Stomach (tissue), 19 donors: ENCODE measurements at places on chromosomes 1 and 21. TPM values are rescaled to one million over a fixed set of nuclear protein-coding genes. Genes with fewer than 3 reads are reported as not detected.
A peak's percentile ranks its signal among the peaks of the same experiment; 100 is the strongest.

DNA sequence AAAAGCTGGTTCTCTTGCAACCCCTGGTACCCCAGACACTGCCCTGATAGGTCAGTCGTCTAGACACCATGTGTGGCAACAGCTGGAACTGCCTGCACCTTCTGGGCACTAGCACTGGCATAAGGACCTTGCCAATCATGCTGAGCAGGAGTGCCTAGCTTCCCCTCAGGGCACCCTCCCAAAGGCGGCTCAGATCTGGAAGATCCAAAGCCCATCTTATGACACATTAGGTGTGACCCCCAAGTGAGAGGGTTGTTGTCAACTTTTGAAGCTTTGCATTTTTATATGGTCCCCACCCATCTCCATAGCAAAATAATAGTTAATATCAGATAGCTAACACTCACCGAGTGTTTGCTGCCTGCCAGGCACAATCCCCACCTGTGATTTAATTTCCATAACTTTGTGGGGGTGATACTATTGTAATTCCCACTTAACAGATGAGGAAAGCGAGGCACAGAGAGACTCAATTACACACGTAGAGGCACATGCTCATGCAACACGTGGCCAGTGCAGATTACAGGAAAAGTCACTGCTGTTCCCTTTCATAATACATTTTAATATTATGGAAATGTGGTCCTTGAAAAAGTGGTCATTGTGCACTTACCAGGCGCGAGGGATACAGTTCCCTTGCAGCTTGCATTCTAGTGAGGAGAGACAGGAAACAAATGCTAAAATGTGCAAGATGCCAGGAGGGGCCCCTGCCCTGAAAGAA, 25.8 kb downstream of the EXOC8 start:
- DNase-seq: no peak
- H3K4me1 ChIP-seq: no peaks in the 10 kb centered on the region
- no peaks in the 10 kb centered on the region for H3K36me3 ChIP-seq
- H3K27me3 ChIP-seq: no peaks in the 10 kb centered on the region
- H3K27ac ChIP-seq: no peak overlapping the region

DNA sequence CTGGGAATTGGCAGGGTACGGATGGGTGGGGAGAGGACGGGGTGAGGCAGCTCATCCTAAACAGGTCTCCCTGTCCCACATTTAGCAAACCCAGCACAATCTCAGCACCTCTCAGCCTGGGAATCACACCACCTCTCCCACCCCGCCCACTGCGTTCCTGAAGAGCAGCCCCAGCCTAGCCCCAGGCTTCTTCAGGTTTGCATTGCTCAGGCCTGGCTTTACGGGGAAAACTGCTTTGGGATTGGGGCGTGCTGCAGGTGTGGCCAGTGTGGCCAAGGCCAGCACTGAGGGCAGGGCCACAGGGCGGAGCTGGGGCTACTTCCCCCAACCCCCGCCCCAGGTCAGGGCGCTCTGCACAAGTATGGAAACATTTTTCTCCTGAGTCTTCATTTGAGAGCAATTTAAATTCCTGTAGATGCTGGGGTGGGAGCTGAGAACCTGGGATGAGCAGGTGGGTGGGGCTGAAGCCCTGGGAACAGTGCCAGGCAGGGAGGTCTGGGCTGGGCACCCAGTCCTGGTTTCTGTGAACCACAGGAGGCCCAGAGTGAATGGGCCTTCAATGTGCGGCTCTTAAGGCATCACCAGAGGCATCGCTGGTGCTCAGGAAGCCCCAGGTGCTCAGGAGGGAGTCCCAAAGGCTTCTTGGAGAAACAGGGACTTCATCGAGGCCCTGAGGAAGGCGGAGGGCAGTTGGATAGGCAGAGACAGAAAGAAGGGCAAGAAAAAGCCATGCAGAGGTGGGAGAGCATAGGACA, 24.1 kb downstream of the TNNT2 start:
- DNase-seq: no peak
- peaks cover 40% of the 10 kb centered on the region for H3K27me3 ChIP-seq
- no peak overlapping the region for H3K27ac ChIP-seq
- no peak overlapping the region for H3K4me3 ChIP-seq
- no peaks in the 10 kb centered on the region for H3K36me3 ChIP-seq
- no peaks in the 10 kb centered on the region for H3K4me1 ChIP-seq

DNA sequence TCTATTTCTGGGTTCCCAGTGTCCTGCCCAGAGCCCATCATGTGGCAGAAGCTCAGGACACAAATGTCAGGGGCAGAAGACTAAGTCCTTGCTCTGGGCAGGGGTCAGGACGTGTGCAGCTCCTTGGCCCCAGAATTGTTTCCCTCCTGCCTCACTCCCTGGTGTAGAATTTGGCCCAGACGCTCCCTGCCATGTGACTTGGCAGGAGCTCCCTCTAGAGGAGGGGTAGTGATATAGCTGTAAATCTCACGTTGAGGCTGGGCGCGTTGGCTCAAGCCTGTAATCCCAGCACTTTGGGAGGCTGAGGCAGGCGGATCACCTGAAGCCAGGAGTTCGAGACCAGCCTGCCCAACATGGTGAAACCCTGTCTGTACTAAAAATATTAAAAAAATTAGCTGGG, 91.2 kb downstream of the UBIAD1 start:
- no peaks in the 10 kb centered on the region for H3K4me1 ChIP-seq
- H3K27ac ChIP-seq: no peak overlapping the region
- no peak for DNase-seq
- no peak overlapping the region for H3K4me3 ChIP-seq

GRCh38 chr1:227849251-227849650, 33.8 kb downstream of the PRSS38 start:
- no peak overlapping the region for H3K27ac ChIP-seq
- DNase-seq: no peak
- no peaks in the 10 kb centered on the region for H3K36me3 ChIP-seq

DNA sequence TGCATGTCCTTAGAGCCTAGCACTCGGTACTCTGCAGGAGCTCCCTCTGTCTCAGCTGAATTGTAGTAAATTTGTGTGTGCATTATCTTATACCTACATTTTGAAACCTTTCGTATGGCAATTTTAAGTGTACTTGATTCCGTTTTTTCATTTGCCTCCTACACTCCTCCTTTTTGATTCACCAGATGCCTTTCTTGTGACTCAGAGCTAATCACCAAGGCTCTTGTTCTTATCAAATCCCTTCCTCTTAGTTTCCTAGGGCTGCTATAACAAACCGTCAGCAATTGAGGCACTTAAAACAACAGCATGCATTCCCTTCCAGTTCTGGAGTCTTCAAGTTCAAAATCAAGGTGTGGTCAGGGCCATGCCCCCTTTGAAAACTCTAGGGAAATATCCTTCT, 261.0 kb downstream of the ASTN1 start:
- no peak overlapping the region for H3K27ac ChIP-seq
- DNase-seq: no peak
- H3K36me3 ChIP-seq: no peaks in the 10 kb centered on the region
- H3K4me1 ChIP-seq: peaks cover 9% of the 10 kb centered on the region

DNA sequence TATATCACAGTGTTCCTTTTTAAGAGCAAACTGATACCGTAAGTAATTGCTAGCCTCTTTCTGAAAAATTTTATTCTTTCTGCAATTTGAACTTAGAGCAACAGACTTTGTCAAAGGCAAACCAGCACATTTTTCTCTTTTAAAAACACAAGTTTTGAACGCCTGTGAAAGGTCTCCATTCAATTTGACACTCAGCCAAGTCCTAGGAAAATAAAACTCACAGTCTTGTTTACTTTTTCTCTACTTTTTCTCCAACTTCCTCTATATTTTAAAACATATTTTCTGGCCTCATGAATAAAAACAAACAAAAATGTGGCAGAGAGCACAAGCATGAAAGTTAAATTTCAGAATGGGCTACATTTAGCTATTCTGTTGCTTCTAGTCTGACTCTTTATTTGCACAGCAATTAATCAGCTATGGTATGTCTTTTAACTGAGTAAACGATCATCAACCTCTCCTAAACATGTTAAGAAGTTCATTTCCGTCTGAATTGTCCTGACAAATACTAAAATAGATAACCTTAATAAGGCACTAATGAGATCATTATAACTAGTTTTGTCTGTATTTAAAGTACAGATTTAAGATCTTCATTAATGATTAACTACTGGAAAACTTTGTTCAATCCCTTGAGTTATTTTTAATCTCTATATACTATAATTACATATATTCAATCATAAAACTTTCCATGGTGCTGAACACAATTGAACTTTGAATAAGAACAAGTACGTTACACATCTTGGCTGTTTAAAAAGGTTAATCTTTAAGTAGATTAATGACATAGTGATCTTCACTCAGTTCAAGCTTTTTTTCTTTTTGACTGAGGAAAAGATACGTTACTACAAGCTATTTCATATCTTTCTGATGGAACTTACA, 550.6 kb downstream of the PTBP2 start:
- no peak overlapping the region for H3K27ac ChIP-seq
- H3K27me3 ChIP-seq: no peaks in the 10 kb centered on the region
- no peaks in the 10 kb centered on the region for H3K36me3 ChIP-seq
- peaks cover 22% of the 10 kb centered on the region for H3K4me1 ChIP-seq
- no peak overlapping the region for H3K4me3 ChIP-seq
- no peak for DNase-seq

DNA sequence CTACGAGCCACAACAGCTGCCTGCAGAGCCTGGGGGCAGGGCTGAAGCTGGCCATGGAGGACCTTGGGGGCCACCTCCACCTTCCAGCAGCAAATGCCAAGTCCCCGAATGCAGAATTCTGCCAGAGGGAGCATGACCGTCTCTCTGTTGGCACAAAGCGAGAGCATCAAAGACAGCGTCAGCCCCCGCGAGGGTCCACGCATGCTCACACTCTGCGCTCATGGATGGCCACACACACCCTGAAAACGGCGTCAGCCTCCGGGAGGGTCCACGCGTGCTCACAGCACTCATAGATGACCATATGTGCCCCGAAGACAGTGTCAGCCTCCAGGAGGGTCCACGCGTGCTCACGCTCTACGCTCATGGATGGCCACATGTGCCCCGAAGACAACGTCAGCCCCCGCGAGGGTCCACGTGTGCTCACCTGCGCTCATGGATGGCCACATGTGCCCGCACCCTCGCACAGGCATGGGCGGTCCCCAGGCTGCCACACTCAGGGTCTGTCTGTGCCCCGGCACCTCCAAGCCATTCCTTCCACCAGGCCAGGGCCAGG, 46.5 kb downstream of the MORN1 start:
- H3K27me3 ChIP-seq: no peaks in the 10 kb centered on the region
- no peak overlapping the region for H3K27ac ChIP-seq
- no peaks in the 10 kb centered on the region for H3K36me3 ChIP-seq
- no peak overlapping the region for H3K4me3 ChIP-seq
- no peak for DNase-seq

C1orf56 gene
- total RNA-seq: 4.9 TPM

TDRD5 gene
- 0.45 TPM for total RNA-seq

GRCh38 chr1:8461351-8462110, 143.6 kb downstream of the SLC45A1 start:
- H3K4me3 ChIP-seq: no peak overlapping the region
- DNase-seq: no peak
- peaks cover 50% of the 10 kb centered on the region for H3K4me1 ChIP-seq
- H3K27ac ChIP-seq: peak overlapping the region; percentile 87

ERRFI1 gene
- total RNA-seq: 3.5 TPM

- H3K27ac ChIP-seq: peak overlapping the region; percentile 96
- no peaks in the 10 kb centered on the region for H3K36me3 ChIP-seq
- H3K4me1 ChIP-seq: peaks cover 71% of the 10 kb centered on the region
Observed at GRCh38 chr21:32413015-32413504, 554 bp downstream of the EVA1C start.

DNA sequence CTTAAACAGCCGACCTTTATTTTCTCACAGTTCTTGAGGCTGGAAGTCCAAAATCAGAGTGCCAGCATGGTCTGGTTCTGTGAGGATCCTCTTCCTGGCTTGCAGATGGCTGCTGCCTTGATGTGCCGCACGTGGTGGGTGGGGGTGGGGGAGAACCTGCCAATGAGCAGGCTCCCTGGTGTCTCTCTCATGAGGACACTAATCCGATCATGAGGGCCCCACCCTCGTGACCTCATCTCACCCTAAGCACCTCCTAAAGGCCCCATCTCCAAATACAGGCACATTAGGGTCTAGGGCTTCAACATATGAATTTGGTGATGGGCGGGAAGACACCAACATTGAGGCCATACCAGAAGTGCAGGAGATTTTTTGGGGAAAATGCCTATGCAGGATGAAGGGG, 37.8 kb downstream of the ACTN2 start:
- H3K27ac ChIP-seq: no peak overlapping the region
- no peak for DNase-seq
- H3K27me3 ChIP-seq: no peaks in the 10 kb centered on the region
